LNCaP clone FGC (cell line): ENCODE measurements at places on chromosomes 5 and 9.

DNA sequence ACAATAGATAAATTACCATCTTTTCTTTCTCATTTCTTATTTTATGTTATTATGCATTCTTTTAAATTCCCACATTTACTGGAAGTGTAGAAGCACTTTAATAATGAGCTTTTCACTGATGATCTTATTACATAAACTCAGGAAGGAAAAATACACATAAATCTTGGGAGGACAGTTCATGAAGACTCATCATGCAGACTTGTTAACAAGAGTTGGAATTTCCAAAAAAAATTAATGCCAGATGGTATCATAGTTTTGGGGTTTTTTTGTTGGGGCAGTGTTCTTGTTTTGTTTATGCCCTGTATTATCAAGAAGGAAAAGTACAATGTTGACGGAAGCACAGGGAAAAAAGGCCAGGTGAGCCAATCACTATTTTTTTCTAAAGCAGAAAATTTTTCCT is 35.1 kb downstream of the CEMIP2 start:
- DNase-seq, result no peak

- DNase-seq, result no peak
These were observed 130.6 kb upstream of the PDE4D start for GRCh38 chr5:60024104-60024503.

GRCh38 chr5:100790170-100790665 is 112.9 kb downstream of the ST8SIA4 start:
- DNase-seq, result no peak

DNA sequence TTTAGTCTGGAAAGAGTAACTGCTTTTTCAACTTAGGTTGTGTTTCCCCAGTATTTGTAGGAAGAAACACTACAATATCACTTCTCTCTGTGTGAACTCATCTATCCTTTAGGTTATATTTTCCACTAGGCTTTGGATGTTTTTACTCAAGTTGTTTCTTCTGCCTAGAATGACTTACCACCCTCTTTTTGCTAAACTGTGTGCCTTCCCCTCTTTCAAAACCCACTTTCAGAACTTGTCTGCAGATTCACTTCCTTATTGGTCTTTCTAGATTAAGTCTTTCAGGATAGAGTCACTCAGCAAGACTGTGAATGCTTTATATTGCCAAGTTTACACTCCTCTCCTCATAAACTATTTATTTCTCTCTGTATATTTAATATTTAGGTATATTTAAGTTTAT is 14.2 kb upstream of the CAST start:
- DNase-seq, result no peak

- no peak for DNase-seq
These were observed 254.5 kb downstream of the ELAVL2 start for GRCh38 chr9:23571414-23572104.

DNA sequence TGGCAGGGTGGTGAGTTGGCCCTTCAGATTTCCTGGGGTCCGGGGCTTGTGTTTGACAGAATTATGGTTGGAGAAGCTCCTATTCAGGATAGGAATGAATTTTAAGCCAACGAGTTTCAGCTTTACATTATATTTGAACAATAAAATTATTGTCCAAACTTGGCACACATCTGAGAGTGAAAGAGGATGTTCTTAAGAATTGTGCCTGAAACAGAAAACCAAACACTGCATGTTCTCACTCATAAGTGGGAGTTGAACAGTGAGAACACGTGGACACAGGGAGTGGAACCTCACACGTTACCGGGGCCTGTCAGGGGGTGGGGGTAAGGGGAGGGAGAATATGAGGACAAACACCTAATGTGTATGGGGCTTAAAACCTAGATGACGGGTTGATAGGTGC is 111.8 kb upstream of the ACTBL2 start:
- DNase-seq, result no peak

DNA sequence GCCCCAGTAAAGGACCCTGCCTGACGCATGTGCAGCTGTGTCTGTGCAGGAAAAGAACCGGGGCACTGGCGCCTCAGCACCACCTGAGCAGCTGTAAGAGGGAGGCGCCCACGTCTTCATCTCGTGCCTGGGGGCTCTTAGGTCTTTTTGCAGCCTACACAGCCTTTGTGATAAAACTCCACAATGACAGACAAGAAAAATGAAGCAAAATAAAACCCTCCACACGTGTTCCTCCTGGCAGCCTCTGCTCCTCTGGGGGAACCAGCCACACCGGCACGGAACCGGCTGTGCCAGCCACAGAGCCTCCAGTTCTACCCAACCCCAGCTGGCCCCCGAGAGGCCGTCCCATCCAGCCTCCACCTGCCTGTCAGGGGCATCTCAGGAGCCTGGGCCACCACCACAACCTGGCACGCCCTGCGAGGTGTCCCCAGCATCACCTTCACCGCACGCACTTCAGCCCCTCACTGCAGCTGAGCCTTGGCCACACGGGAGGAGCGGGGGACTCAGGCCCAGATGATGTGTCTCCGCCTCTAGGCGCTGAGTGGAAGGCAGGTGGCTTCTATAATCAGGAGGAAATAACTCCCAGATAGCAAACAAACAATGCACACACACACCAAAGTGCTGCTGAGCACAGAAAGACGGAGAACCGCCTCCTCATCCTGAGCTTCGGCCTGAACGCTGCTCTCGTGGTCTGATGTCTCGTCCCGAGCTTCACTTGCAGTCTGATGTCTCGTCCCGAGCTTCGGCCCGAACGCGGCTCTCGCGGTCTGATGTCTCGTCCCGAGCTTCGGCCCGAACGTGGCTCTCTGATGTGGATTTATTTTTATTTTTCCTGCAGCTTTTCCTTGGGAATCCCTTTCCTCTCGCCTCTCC is 28.6 kb upstream of the NSMF start:
- peak; percentile 54 for DNase-seq

DNA sequence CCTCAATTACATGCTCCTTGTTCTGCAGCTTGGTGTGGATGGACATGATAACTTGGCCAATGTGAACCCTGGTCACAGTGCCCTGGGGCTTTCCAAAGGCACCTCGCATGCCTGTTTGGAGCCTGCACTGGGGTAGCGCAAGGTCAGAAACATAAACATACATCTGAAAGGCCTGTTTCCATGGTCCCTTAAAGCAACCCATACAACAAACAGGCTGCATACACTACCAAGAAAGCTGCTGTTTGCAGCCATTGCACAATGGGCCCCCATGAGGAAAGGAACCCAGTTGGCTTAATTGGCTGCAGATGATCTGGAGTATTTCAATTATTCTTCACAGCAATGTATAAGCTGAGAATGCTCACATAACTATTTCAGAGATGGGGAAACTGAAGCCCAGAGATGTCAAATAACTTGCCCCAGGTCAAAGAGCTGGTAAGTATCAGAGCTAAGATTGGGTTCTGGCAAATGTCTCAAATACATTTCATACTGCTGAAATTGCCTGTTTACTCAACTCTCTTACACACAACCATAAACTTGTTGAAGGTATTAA is 233.9 kb downstream of the ASTN2 start:
- no peak for DNase-seq

GRCh38 chr9:128390813-128391711 is 19.9 kb downstream of the URM1 start:
- no peak for DNase-seq

DNA sequence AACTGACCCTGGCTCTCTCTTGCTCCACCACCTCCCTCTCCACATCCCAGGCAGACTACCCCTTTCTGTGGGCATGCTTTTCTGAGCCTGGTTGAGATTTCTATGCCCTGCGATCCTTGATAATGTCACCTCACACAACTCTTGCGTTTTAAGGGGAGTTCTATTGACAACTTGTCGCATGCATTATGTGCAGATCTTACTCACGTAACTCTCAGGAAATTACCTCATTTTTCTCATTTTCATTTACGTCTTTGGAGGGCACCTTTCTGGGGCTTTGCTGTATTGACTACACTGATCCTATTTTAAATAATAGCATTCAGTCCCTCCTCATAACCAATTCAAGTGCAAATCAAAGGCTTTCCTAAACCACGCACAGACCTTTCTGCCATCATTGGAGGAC is 140.4 kb upstream of the WWC1 start:
- no peak for DNase-seq

DNA sequence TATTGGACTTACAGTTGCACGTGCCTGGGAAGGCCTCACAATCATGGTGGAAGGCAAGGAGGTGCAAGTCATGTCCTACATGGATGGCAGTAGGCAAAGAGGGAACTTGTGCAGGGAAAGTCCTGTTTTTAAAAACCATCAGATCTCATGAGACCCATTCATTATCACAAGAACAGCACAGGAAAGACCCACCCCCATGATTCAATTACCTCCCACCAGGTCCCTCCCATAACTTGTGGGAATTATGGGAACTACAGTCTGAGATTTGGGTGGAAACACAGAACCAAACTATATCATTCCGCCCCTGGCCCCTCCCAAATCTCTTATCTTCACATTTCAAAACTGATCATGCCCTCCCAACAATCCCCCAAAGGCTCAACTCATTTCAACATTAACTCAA is 75.6 kb downstream of the ZFAND5 start:
- DNase-seq, result no peak

- DNase-seq, result no peak
These were observed 1.5 kb downstream of the TMED9 start for GRCh38 chr5:177593511-177593910.

- DNase-seq, result no peak
These were observed 5.7 kb upstream of the BHMT start for GRCh38 chr5:79105868-79106267.

DNA sequence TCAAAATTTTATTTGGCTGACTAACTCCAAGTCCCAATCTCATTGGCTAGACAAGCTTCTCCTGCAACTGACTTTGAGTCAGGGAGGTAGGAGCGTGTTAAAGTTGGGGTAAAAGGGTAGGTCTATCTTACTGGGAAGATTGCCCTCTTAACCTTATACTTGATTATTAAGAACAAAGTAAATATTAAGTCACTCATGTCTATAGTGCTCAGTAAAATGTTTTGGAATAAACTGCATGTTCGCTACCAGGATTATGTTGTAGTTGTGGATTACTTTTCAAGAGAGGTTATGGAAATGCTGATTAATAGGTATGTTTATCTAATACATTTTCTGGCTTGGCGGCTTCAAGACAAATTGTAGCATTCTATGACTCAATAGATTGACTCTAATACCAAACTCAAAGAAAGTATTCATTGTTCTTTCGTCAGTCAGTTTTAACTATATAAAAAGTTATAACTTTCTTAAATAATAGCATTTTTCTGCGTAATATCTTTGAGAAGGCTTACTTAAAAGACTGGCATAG is 539.1 kb downstream of the PSAT1 start:
- no peak for DNase-seq

- no peak for DNase-seq
These were observed 137.4 kb downstream of the GPBP1 start for GRCh38 chr5:57311251-57311650.

- DNase-seq, result no peak
These were observed 43.4 kb upstream of the KIAA1958 start for GRCh38 chr9:112443200-112443599.

DNA sequence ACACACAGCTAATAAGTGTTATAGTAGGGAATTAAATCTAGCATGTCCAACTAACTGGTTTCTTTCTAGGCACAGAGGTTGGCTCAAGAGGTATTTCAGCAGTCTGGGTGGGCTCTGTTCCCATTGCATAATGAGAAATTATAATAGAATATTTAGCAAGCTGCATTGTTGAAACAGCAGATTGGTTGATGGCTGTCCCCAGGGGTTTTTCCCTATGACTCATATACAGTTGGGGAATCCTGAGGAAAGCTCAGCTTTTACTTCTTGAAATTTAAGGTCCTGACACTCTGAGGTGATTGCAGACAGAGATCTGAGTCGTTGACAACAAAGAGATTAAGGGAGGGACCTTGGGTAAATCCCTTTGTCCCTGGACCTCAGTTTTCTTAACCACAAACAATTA is 38.3 kb upstream of the TNFSF8 start:
- DNase-seq, result no peak

GRCh38 chr9:97411789-97412625 is at the start of gene TDRD7:
TSS of gene TDRD7 (plus strand) at chr9:97412096. CDS start at chr9:97428466, 16,370 bp downstream.
- peak; percentile 17 for DNase-seq

DNA sequence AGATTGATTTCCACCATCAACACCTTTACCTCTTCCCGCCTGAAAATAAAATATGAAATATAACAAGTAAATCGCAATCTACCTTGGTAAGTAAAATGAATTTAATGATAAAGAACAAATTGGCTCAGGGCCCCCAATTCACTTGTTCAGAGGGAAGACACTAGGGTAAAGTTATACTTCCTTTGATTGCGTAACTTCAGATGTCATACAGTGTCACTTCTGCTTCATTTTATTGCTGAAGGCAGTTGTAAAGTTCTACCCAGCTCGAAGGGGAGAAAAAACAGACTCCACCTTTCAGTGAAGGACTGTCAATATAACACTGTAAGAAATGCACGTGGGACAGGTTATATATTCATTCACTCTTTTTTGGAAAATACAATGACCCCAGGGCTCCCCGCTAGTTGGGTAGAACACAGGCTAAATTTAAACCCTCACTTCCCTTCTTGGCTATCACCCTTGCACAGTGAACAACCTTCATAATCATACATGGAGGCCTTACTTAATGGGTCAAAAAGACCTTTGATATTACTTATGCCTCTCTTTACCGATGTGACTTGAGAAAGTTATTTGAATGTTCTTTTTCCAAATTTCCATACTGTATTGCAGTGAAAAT is 848.8 kb downstream of the MAT2B start:
- DNase-seq, result no peak

- no peak for DNase-seq
These were observed 31.0 kb downstream of the GOLGA2 start for GRCh38 chr9:128244837-128245231.

GRCh38 chr9:76116913-76117312 is 226.4 kb downstream of the PCSK5 start:
- no peak for DNase-seq

- DNase-seq, result no peak
These were observed at the start of gene SLCO6A1 for GRCh38 chr5:102498271-102499034. TSS of gene SLCO6A1 (minus strand) at chr5:102499001. CDS start at chr5:102498844, 157 bp downstream.

DNA sequence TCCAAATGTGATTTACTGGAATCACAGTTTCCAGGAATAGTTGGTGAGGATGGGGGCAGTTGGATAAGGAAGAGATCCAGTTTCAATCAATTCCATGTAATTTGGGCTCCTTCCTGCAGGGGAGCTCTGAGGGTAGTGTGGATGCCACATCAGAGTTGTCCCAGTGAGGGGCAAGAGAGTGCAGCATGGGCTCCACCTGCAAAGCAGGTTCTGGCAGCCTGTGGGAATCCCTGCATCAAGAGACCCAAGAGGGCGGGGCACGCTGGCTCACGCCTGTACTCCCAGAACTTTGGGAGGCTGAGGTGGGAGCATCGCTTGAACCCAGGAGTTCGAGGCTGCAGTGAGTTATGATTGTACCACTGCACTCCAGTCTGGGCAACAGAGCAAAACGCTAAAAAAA is 188.5 kb downstream of the CACNA1B start:
- no peak for DNase-seq
